ENCODE measurements at places on chromosomes 1 and 21.

GRCh38 chr1:190474650-190475211, 2.9 kb downstream of the BRINP3 start:
- no peak for ATAC-seq

- no peak for ATAC-seq
These were observed 179.8 kb downstream of the FOXD2 start for GRCh38 chr1:47617381-47618221.

DNA sequence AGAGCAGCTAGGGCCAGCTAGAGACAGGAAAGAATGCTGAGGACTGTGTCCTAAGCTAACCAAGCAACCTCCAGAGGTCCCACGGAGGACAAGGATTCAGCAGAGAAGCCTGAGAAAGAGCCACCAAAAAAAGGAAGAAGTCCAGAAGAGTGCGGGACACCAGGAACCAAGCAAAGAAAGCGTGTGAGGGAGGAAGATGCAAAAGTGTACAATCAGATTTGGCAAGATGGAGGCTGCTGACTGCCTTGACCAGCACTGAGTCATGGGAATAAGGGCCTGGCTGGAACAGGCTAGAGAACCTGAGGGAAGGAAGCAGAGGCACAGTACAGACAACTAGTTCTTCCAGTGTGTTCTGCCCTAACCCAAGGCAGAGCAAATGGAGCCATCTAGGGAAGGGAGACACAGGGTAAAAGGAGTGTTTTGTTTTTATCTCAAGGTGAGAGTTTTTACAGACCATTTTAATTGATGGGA, 18.5 kb downstream of the TP53BP2 start:
- ATAC-seq: no peak

GRCh38 chr1:58591806-58592205, 14.8 kb upstream of the TACSTD2 start:
- ATAC-seq: no peak

GRCh38 chr1:167584581-167584980, 31.0 kb upstream of the CREG1 start:
- no peak for ATAC-seq

All from stimulated activated memory B cell treated with anti-CD40 and anti-IgM and Interleukin-4, amounts not matched to agents 10 μg/mL and 1 μg/mL and 100 μg/mL, for 72 hours (primary cell).